ENCODE measurements at places on chromosomes 4 and X.

GRCh38 chrX:102599084-102599950 is at the start of gene ARMCX5:
Gene ARMCX5 (plus strand): TSS chrX:102599515. CDS start chrX:102602142, 2,627 bp downstream.
- DNase-seq, result peak; percentile 69

DNA sequence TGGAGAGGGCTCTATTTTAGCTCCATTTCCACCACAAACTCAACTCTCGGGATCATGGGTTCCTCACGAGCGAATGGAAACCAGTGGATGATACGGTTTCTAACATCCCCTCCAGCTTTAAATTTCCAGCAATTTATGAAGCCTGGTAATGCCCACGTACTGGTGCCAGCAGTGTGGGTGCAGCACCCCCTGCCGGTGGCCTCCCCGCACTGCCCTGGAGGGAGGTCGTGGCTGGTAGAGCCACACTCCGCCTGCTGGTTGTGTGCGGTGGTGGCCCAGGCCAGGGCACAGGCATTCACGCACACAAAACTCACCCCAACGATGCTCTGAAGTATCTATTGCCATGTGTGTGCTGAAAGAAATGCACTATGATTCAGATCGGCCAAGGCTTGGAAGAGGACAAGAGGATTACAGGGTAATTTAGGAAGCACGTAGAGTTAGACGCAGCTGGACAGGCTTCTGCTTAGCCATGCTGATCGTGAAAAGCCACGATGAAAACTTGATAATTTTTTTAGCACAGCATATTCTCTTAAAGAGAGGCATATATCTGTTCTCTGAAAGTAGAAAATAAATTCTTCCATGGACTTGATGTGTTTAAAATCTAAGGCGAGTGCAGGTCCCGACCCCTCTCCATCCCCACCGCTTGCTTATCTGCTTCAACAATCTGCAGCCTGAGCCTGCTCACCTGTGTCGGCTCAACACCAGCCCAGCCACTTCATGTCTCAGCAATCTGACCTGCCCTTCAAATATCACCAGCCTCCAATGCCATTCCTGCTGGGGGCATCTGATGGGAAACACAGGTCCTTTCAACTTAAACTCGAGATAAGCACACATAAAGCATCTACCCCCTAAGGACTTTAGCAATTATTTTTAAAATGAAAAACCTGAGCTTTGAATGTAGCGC is 59.1 kb downstream of the SCD5 start:
- peak; percentile 29 for DNase-seq

- no peak for DNase-seq
Observed at GRCh38 chrX:110120025-110120424, 117.1 kb downstream of the TMEM164 start.

- DNase-seq, result no peak
Observed at GRCh38 chr4:84220990-84221389, 278.1 kb downstream of the NKX6-1 start.

GRCh38 chr4:152352622-152353116 is 183.2 kb downstream of the FBXW7 start:
- no peak for DNase-seq

- no peak for DNase-seq
Observed at GRCh38 chr4:150949943-150950342, 65.1 kb downstream of the LRBA start.

- DNase-seq, result no peak
Observed at GRCh38 chrX:112164420-112164819, 81.8 kb upstream of the TRPC5 start.

GRCh38 chrX:96798982-96799381 is 84.7 kb upstream of the RPA4 start:
- DNase-seq, result no peak

All from GM12864 (cell line).